ENCODE measurements at places on chromosomes 12 and 14. TPM values are rescaled to one million over a fixed set of nuclear protein-coding genes. Genes with fewer than 3 reads are reported as not detected.

The BIN2 gene
- not detected for total RNA-seq

DNA sequence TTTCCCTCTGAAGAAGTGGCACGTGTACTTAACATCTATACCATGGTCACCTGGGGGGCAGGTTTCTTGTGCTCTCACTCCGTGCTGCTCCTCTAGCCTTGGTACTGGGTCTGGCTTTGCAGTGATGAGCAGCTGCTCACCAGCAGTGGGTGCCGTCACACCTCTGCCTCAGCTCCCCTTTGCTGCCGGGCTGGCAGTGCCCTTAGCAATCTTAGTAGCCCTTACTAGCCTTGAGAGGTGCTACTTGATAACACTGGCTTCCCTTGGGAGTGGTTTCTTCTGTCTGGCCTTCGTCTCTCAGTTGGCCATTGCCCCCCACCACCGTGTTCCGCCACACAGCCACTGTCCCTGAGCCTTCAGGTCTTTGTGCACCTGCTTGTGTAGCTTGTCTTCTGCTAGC is 22.6 kb downstream of the KLC1 start:
- DNase-seq = no peak
- H3K4me1 ChIP-seq = no peaks in the 10 kb centered on the region
- no peak overlapping the region for H3K4me3 ChIP-seq
- no peaks in the 10 kb centered on the region for H3K27me3 ChIP-seq
- H3K36me3 ChIP-seq = peaks cover 45% of the 10 kb centered on the region
- H3K27ac ChIP-seq = no peak overlapping the region

GRCh38 chr14:32478050-32478449 is 149.0 kb downstream of the AKAP6 start:
- no peaks in the 10 kb centered on the region for H3K36me3 ChIP-seq
- H3K4me1 ChIP-seq = peaks cover 25% of the 10 kb centered on the region
- no peak overlapping the region for H3K4me3 ChIP-seq
- H3K27me3 ChIP-seq = no peaks in the 10 kb centered on the region
- no peak overlapping the region for H3K27ac ChIP-seq

DNA sequence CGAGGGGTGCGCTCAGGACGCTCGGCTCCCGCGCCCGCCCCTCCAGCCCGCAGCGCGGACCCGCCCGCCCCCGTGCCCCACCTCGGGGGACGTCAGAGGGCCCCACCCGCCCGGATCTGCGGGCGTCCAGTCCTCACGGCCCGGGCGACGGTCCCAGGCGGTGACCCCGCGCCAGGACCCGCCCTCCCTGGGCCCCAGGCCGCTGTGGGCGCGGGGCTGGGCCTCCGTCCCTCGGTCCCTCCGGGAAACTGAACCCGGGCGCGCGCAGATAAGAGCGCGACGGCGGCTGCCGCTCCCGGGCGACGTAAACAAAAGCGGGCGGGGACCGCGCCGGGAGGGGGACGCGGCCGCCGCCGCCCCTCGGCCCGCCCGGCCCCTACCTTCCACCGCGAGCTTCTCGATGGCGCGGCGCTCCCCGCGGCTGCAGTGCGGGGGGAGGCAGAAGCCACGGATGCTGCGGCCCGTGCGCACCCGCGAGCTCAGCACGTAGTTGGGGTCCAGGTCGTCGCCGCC is 1.1 kb downstream of the CKB start:
- H3K27me3 ChIP-seq = no peaks in the 10 kb centered on the region
- peak overlapping the region; percentile 27 for H3K27ac ChIP-seq
- H3K4me3 ChIP-seq = peak overlapping the region; percentile 70
- DNase-seq = no peak

The CCDC197 gene
- total RNA-seq = not detected

DNA sequence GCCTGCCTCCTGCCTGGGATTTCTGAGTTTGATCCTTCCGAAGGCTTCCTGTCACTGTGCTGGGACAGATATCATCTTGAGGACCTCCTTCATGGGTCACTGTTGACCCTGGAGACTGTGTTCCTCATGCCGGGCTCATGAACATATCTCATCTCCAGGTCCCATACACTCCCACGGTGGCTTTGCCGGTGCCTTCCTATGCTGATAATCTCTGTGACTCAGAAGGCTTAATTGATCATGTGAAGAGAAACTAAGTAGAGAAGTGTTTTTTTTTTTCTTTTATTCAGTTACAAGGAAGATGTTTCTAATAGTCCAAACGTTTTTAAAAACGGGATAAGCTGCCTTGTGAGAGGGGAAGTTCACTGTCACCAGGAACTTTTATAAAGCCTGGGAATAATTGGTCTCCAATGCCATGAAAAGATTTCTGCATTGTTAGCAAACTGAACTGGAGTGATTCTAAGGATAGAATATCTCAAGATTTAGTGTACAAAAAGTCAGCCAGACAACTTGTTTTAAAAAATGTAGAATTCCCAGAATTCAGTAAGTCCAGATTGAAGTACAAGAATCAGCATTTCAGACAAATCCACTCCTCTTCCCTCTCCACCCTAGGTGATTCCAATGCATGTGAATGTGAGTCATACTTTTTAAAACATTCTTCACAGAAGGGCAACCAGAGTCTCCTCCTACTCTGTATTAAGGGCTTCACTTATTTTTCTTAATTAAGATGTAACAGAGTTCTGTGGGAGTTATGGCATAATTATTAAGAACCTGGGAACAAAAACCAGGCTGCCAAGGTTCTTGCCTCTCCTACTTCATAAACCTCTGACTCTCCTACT is 139.8 kb upstream of the LGR5 start:
- no peaks in the 10 kb centered on the region for H3K4me1 ChIP-seq
- no peaks in the 10 kb centered on the region for H3K36me3 ChIP-seq
- no peak overlapping the region for H3K4me3 ChIP-seq
- peak overlapping the region; percentile 61 for H3K27ac ChIP-seq
- no peak for DNase-seq

GRCh38 chr14:20197459-20197858 is 6.8 kb downstream of the OR11G2 start:
- DNase-seq = no peak
- peaks cover 65% of the 10 kb centered on the region for H3K27me3 ChIP-seq
- no peak overlapping the region for H3K27ac ChIP-seq
- no peak overlapping the region for H3K4me3 ChIP-seq

DNA sequence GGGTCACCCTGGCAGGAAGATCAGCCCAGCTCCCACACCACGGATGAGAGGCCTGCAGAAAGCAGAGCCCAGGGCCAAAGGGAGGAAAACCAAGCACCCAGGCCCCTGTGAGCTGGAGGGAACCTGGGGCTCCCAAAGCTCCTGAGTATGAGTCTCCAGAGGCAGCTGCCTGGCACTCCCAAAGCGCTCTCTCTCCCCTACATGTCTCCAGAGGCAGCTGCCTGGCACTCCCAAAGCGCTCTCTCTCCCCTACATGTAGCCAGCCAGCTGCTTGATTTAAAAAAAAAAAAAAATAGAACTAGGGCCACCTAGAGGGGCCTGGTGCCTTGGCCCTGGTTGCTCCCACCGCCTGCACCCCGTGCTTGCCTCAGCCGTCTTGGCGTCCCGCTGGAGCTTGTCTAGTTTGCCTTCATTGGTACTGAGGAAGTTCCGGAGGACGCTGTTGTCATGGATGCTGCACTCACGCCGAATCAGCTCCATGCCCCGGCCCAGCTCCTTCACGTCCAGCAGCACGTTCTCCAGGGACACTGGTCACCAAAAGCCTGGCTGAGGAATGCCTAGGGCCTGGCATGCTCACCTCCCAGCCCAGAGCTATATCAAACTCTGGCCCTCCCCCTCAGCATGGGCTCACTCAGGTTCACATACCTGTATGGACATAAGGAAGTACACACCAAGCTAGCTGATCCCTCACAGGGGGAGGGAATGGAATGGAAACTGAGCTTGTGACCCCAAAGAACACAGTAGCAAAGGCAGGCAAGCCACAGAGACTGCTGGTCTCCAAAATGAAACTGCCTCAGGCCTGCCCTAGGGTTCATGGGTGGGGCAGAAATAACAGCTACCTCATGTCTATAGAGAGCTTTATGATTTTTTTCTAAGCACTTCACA is 24.7 kb downstream of the PRPF40B start:
- no peak overlapping the region for H3K27ac ChIP-seq
- peaks cover 15% of the 10 kb centered on the region for H3K36me3 ChIP-seq
- no peak overlapping the region for H3K4me3 ChIP-seq
- peaks cover 13% of the 10 kb centered on the region for H3K4me1 ChIP-seq
- H3K27me3 ChIP-seq = no peaks in the 10 kb centered on the region

The AJUBA gene
- 138 TPM for total RNA-seq

The BDKRB1 gene
- 0.51 TPM for total RNA-seq

DNA sequence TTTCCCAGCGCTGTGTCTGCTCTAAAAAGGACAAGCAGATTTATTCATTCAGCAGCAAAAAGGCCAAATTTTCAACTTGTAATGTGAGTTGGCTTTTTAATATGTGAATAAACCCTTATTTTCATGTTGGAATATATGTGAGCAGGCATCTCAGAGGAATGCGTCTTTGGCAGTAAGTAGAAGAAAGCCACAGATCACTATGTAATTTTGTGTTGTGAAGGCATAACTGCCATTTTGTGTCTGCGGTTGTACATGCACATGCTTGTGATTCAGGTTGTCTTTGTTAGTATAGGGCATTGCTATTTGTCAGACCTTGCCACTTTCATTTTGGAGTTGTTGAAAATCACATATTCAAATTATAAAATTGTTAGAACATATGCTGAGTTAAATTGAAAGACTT is 398.8 kb upstream of the RGS6 start:
- H3K27ac ChIP-seq = no peak overlapping the region
- H3K4me3 ChIP-seq = no peak overlapping the region
- no peaks in the 10 kb centered on the region for H3K27me3 ChIP-seq

GRCh38 chr12:13362260-13362841 is 165.8 kb downstream of the EMP1 start:
- peaks cover 51% of the 10 kb centered on the region for H3K27me3 ChIP-seq
- DNase-seq = peak; percentile 80
- H3K4me1 ChIP-seq = peaks cover 5% of the 10 kb centered on the region
- no peak overlapping the region for H3K4me3 ChIP-seq
- no peak overlapping the region for H3K27ac ChIP-seq
- H3K36me3 ChIP-seq = no peaks in the 10 kb centered on the region

GRCh38 chr12:64995816-64996215 is 125.3 kb downstream of the WIF1 start:
- peaks cover 10% of the 10 kb centered on the region for H3K27me3 ChIP-seq
- H3K27ac ChIP-seq = no peak overlapping the region
- peaks cover 7% of the 10 kb centered on the region for H3K4me1 ChIP-seq
- DNase-seq = peak; percentile 53

GRCh38 chr12:95096852-95097251 is 23.4 kb upstream of the NR2C1 start:
- H3K27ac ChIP-seq = no peak overlapping the region
- H3K27me3 ChIP-seq = no peaks in the 10 kb centered on the region
- peaks cover 63% of the 10 kb centered on the region for H3K36me3 ChIP-seq
- no peak overlapping the region for H3K4me3 ChIP-seq
- H3K4me1 ChIP-seq = peaks cover 8% of the 10 kb centered on the region

- H3K4me1 ChIP-seq = no peaks in the 10 kb centered on the region
- no peaks in the 10 kb centered on the region for H3K27me3 ChIP-seq
- no peaks in the 10 kb centered on the region for H3K36me3 ChIP-seq
- H3K4me3 ChIP-seq = no peak overlapping the region
Measured at GRCh38 chr12:5557906-5558305, 126.0 kb downstream of the NTF3 start.

GRCh38 chr12:58765653-58766512 is 154.4 kb downstream of the LRIG3 start:
- H3K4me3 ChIP-seq = no peak overlapping the region
- H3K36me3 ChIP-seq = no peaks in the 10 kb centered on the region
- no peaks in the 10 kb centered on the region for H3K27me3 ChIP-seq
- H3K4me1 ChIP-seq = no peaks in the 10 kb centered on the region
- no peak for DNase-seq

- H3K4me1 ChIP-seq = no peaks in the 10 kb centered on the region
- H3K27me3 ChIP-seq = peaks cover 88% of the 10 kb centered on the region
- DNase-seq = no peak
- no peaks in the 10 kb centered on the region for H3K36me3 ChIP-seq
Measured at GRCh38 chr14:56809270-56810146, 771 bp downstream of the OTX2 start.

The LRFN5 gene
- total RNA-seq = not detected

DNA sequence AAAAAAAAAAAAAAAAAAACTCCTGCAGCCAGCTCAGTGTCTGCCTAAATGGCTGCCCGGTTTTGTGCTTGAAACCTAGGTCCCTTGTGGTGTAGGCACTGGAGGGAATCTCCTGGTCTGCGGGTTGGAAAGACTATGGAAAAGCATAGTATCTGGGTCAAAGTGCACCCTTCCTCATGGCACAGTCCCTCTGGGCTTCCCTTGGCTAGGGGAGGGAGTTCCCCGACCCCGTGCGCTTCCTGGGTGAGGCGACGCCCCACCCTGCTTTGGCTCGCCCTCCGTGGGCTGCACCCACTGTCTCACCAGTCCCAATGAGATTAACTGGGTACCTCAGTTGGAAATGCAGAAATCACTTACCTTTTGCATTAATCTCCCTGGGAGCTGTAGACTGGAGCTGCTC is 14.3 kb downstream of the PTCSC3 start:
- no peak for DNase-seq
- no peak overlapping the region for H3K27ac ChIP-seq
- H3K4me1 ChIP-seq = no peaks in the 10 kb centered on the region
- H3K4me3 ChIP-seq = no peak overlapping the region

DNA sequence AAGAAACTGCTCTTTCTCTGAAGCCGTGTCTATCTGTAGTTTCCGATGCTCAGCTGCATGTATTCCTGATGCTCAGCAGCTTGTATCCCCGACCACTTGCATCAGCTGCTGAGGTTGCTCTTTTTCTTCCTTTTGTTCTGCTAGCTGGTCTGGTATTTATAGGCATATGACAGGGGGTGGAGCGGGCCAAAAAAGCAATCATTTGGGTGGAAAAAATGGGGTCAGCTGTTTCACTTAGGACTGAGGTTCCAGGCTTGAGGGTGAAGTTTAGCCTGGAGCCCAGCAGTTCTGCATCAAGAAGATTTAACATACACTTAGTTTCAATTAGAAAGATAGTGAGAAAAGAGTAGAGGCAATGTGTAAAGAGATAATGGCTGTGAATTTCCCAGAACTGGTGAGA is 23.6 kb upstream of the AMN1 start:
- H3K27me3 ChIP-seq = no peaks in the 10 kb centered on the region
- no peak overlapping the region for H3K4me3 ChIP-seq
- H3K27ac ChIP-seq = no peak overlapping the region
- H3K4me1 ChIP-seq = peaks cover 18% of the 10 kb centered on the region

GRCh38 chr12:76929499-76929898 is 50.7 kb upstream of the CSRP2 start:
- peaks cover 30% of the 10 kb centered on the region for H3K27me3 ChIP-seq
- no peak overlapping the region for H3K4me3 ChIP-seq
- DNase-seq = no peak
- no peak overlapping the region for H3K27ac ChIP-seq
- H3K36me3 ChIP-seq = no peaks in the 10 kb centered on the region
- H3K4me1 ChIP-seq = no peaks in the 10 kb centered on the region

GRCh38 chr14:54622192-54622958 is 55.4 kb downstream of the SAMD4A start:
- peaks cover 15% of the 10 kb centered on the region for H3K4me1 ChIP-seq
- H3K4me3 ChIP-seq = no peak overlapping the region

Measured in MCF 10A (cell line).